ENCODE measurements at places on chromosomes 12 and 14. TPM values are rescaled to one million over a fixed set of nuclear protein-coding genes. Genes with fewer than 3 reads are reported as not detected.

The OTX2 gene
- not detected for polyA plus RNA-seq

The CLEC4A gene
- 2.0 TPM for polyA plus RNA-seq

The ITGA7 gene
- polyA plus RNA-seq: 31.5 TPM

The NKX2-1 gene
- polyA plus RNA-seq: 147 TPM

DNA sequence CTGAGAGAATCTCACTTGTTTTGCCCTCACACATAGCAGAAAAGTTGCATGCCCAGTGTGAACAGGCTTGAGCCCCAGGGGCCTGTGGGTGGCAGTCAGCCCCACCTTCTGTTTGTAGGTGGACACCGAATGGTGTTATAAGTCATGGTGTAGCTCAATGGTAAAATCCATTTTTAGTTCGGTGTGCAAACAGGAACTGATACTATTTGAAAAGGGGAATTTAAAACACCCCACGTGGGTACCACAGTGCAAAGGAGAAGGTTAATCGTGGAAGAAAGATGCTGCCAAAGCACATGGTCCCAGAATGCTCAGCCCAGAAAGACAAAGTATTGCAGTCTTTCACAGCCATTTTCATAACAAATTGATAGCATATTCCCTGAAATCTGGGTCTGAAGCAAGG lies 71.8 kb upstream of the GZMB start:
- DNase-seq: no peak

GRCh38 chr14:70663707-70664179 lies 22.0 kb downstream of the TTC9 start:
- no peak for DNase-seq

DNA sequence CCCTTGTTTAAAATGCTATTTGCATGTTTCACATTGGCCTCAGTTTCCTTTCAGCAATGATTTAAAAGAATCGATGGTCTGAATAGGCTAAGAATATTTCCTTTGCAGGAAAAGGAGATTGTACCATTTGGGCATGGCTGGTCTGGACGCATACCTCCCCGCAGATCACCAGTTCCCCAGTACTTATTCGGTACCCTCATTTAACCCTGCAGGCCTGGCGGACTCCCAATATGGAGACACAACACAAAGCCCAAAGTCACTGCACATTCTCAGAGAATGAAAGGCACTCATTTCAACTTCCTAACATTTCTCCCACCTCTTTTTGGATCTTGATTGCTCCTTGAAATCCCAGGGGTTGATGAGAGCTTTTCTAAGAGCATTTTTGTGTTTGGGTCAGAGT lies 152.9 kb downstream of the GCH1 start:
- DNase-seq: no peak

GRCh38 chr14:87966816-87967215 lies 26.2 kb downstream of the GALC start:
- DNase-seq: no peak

Measured in left lung (tissue), 14 donors.